Gastroesophageal sphincter (tissue), 4 donors: ENCODE measurements at places on chromosomes 5 and 9.

GRCh38 chr5:90408571-90409317, 812 bp downstream of the CETN3 start:
- H3K27me3 ChIP-seq = no peaks in the 10 kb centered on the region
- peak overlapping the region; percentile 96 for H3K27ac ChIP-seq
- ATAC-seq = no peak

DNA sequence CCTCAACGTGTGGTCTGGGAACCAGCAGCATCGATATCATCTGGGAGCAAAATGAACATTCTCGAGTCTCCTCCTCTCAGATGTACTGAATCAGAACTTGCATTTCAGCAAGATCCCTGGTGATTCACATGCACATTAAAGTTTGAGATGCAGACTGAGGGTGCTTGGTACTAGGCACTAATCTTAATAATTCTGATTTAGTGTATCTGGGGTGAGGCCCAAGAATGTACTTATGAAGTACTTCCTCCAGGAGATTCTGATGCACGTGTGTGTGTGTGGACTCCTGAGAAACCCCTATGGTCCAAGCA, 56.2 kb upstream of the EQTN start:
- no peaks in the 10 kb centered on the region for H3K36me3 ChIP-seq
- H3K27me3 ChIP-seq = no peaks in the 10 kb centered on the region
- no peak for ATAC-seq
- no peaks in the 10 kb centered on the region for H3K4me1 ChIP-seq
- H3K4me3 ChIP-seq = no peak overlapping the region

GRCh38 chr9:91886414-91887076, 63.5 kb downstream of the ROR2 start:
- no peaks in the 10 kb centered on the region for H3K27me3 ChIP-seq
- H3K4me3 ChIP-seq = no peak overlapping the region
- no peak overlapping the region for H3K27ac ChIP-seq
- ATAC-seq = no peak

DNA sequence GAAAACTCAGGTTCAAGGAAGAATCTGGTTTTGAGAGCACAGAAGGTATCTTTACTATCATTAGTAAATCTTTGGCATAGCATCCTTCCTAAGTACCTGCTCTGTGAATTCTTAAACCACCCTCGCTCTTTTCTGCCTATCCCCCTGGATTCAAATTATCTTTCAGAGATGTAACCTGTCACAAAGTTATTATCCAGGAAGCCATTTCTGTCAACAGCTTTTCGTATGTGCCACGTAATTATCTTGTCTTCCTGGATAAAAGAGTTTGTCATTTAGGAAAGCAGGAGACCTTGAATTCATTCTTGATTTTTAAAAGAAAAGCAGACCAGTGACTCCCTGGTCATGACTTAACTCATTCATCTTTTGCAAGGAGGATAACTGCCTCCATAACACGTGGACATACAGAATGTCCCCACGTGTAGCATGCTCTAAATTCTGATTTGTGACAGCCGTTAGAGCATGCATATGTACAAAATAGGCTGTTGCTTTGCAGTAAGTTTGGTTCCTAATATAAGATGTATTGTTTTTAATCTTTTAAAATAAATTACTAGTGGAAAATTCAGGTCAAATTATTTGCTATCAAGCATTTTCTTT, 189.0 kb downstream of the TRIO start:
- H3K4me1 ChIP-seq = no peaks in the 10 kb centered on the region
- no peak overlapping the region for H3K27ac ChIP-seq
- H3K36me3 ChIP-seq = no peaks in the 10 kb centered on the region
- ATAC-seq = no peak

DNA sequence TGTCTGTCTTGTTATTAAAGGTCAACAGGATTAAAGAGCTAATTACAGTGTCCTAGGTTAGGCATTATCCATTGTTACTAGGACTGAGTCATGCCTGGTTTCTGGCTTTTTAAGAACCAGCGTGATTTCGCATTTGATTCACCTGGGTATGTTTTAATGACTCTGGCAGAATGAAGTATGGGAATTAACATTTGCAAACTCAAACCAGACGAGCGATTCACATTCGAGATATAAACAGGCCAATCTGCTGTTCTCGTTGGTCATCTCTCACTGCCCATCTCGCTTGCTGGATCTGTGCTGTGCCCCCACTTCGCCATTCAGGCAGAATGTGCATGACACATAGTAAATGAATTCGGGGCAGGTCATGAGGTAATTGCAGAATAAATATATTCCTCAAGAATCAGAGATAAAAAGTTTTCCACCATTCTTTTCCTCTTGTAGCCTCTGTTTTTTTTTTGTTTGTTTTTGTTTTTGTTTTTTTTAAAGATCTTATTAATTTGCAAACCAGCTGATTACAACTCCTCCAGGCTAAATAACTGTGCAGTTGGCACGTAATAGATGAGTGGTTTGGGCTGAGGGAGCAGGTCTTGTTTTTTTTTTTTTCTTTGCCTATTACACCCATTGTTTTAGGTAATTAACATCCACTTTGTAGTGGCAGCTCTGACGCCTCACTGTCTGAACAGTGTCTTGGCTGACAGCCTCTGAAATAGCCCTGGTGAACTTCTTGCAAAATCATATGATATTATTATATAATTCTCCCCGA, 313.5 kb upstream of the MSX2 start:
- H3K4me1 ChIP-seq = no peaks in the 10 kb centered on the region
- H3K27ac ChIP-seq = no peak overlapping the region
- no peaks in the 10 kb centered on the region for H3K36me3 ChIP-seq
- no peak for ATAC-seq
- H3K4me3 ChIP-seq = no peak overlapping the region

GRCh38 chr9:34653151-34654072, 1.4 kb downstream of the IL11RA start:
- no peak overlapping the region for H3K4me3 ChIP-seq
- no peak for ATAC-seq
- no peaks in the 10 kb centered on the region for H3K27me3 ChIP-seq
- peaks cover 61% of the 10 kb centered on the region for H3K4me1 ChIP-seq
- peak overlapping the region; percentile 86 for H3K27ac ChIP-seq

DNA sequence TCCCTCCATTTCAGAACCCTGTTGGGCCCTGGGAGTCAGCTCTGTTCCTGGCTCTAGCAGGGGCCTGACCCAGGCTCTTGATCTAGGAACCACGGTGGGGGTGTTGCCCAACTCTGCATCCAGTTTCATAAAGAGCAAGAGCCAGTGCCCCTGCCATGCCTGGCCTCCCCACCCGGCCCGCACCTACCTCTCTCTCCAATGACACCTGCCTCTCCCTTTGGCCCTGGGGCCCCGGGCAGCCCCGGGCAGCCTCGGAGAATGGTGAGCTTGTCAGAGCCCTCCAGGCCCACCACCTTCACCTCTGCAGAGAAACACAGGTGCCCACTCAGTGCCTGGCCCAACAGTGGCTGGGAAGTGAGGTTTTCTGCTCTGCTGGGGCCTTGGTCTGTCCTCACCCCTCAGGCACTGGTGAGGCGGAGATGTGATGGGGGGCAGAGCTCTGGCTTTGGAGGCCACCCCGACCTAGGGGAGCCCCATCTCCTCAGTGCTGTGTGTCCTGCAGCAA, 1.5 kb downstream of the FCN1 start:
- H3K27ac ChIP-seq = no peak overlapping the region
- no peaks in the 10 kb centered on the region for H3K4me1 ChIP-seq
- no peaks in the 10 kb centered on the region for H3K36me3 ChIP-seq
- ATAC-seq = no peak

DNA sequence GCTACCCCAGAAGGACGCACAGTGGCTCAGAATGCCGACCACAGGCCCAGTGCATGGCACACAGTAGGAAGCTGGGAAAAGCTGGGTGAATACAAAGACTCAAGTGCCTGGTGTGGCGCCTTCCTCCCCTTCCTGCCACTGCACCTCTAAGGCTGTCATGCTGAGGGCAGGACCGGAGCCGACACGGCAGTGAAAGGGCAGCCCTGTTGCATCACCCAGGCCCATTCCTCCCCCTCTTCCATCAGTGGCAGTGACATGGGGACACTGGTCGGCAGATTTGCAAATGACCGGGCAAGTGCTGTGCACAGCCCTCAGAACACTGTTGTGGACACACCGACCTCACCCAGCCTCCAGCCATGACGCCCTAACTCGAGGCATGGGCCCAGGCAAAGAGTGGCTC, 84.0 kb downstream of the STK10 start:
- no peak overlapping the region for H3K4me3 ChIP-seq
- ATAC-seq = no peak
- H3K27me3 ChIP-seq = no peaks in the 10 kb centered on the region
- H3K27ac ChIP-seq = peak overlapping the region; percentile 86
- H3K4me1 ChIP-seq = peaks cover 36% of the 10 kb centered on the region

DNA sequence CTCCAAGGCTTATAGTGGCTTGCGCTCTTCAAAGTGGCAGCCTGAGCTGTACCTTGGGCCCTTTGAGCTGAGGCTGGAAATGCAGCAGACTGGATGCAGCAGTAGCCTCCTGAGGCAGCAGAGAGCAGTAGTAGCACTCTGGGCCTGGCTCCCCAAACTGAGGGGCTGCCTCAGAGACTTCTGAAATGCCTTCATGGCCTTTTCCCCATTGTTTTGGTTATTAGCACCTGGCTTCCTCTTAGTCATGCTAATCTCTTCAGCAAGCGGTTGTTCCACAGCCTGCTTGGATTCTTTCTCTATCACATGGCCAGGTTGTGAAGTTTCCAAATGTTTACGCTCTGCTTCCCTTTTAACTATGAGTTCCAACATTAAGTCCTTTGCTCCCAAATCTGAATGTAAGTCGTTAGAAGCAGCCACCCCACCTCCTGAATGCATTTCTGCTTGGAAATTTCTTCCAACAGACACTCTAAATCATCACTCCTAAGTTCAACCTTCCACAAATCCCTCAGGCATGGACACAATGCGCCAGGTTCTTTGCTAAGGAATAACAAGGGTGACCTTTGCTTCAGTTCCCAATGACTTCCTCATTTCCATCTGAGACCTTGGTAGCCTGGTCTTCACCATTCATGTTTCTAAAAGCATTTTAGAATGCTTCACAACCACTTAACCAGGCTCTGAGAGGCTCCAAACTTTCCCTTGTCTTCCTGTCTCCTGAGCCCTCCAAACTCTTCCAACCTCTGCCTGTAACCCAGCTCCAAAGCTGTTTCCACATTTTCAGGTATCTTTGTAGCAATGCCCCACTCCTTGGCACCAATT, 145.8 kb downstream of the ZDHHC21 start:
- no peak overlapping the region for H3K27ac ChIP-seq
- no peaks in the 10 kb centered on the region for H3K4me1 ChIP-seq
- H3K27me3 ChIP-seq = no peaks in the 10 kb centered on the region
- no peak for ATAC-seq

DNA sequence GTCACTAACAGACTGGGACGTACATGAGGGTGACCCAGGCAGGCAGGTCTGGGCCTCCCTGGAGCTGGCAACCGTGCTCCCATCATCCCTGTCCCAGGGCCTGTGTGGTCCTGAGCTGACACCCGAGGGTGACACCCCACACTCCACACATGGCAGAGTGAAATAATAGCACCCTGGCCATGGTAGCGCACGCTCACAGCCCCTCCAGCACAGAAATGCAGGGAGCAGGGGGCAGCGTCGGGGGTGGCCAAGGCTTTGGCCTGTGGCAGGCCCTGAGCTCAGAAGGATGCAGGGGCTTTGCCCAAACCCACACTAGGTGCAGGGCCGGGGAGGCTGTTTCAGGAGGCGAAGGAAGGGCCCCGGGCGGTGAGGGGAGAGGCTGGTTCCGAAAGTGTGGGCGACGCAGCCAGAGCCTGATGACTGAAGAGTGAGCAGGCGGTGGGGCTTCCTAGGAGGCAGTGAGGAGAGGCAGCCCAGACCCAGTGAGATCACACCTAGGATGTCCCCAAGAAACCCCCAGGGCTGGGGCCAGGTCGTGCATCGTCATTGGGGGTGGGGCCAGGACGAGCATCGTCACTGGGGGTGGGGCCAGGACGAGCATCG, 12.9 kb downstream of the OR2V2 start:
- peak; percentile 80 for ATAC-seq
- H3K4me3 ChIP-seq = no peak overlapping the region
- H3K4me1 ChIP-seq = peaks cover 21% of the 10 kb centered on the region
- H3K27ac ChIP-seq = peak overlapping the region; percentile 84

GRCh38 chr5:36300191-36300926, 1.3 kb downstream of the RANBP3L start:
- H3K4me3 ChIP-seq = peak overlapping the region; percentile 49
- H3K27ac ChIP-seq = peak overlapping the region; percentile 79
- H3K36me3 ChIP-seq = no peaks in the 10 kb centered on the region
- peaks cover 62% of the 10 kb centered on the region for H3K4me1 ChIP-seq
- H3K27me3 ChIP-seq = no peaks in the 10 kb centered on the region

DNA sequence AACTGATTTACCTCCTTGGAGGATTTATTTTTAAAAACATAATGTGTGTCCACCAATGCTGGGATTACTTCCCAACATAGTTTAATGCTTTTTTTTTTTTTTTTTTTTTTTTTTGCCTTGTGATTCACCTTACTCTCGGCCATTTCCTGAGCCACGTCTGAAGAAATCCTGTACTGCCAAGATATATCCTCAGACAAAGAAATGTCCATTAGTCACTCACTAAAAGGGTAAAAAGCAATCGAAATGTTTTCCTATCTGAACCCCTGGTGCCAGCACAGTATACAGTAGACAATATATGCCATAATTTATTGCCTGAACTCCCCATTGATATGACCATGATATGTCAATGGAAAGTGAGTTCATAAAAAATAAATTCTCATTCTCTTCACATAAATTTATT, 344.1 kb downstream of the BNC2 start:
- no peaks in the 10 kb centered on the region for H3K36me3 ChIP-seq
- no peak overlapping the region for H3K27ac ChIP-seq
- H3K4me3 ChIP-seq = no peak overlapping the region
- peaks cover 17% of the 10 kb centered on the region for H3K4me1 ChIP-seq

GRCh38 chr5:16178745-16179372, 732 bp downstream of the MARCHF11 start:
- no peaks in the 10 kb centered on the region for H3K36me3 ChIP-seq
- ATAC-seq = peak; percentile 22
- no peak overlapping the region for H3K27ac ChIP-seq
- peaks cover 76% of the 10 kb centered on the region for H3K27me3 ChIP-seq

DNA sequence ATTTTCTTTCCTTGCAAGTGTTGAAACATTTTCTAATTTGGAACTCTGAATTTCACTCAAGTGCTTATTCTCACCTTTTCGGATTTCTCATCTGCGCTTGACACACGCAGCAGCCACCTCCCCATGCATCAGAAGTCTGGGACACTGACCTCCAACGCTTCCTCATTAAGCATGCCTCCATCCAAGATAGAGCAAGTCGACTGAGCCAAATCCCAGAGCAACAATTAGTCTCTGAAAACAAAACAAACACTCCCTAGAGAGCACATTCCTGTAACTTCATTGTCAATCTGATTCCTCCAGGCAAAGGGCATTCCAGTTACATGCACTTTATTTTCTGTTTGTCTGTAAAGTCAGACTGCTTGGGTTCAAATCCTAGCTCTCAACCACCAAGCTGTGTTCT, 5.7 kb downstream of the CD180 start:
- H3K27me3 ChIP-seq = no peaks in the 10 kb centered on the region
- H3K4me1 ChIP-seq = no peaks in the 10 kb centered on the region
- H3K27ac ChIP-seq = no peak overlapping the region
- no peak overlapping the region for H3K4me3 ChIP-seq
- ATAC-seq = no peak

- H3K4me3 ChIP-seq = no peak overlapping the region
- no peaks in the 10 kb centered on the region for H3K27me3 ChIP-seq
- no peaks in the 10 kb centered on the region for H3K36me3 ChIP-seq
These were observed 249.6 kb downstream of the IRX1 start for GRCh38 chr5:3845230-3845629.

GRCh38 chr9:130988400-130988747, 20.6 kb upstream of the LAMC3 start:
- no peak overlapping the region for H3K27ac ChIP-seq
- no peaks in the 10 kb centered on the region for H3K36me3 ChIP-seq
- peaks cover 65% of the 10 kb centered on the region for H3K27me3 ChIP-seq
- H3K4me3 ChIP-seq = no peak overlapping the region
- ATAC-seq = no peak
